ENCODE measurements at places on chromosomes 5 and 9. TPM values are rescaled to one million over a fixed set of nuclear protein-coding genes. Genes with fewer than 3 reads are reported as not detected.

- no peak for DNase-seq
Measured at GRCh38 chr9:90974016-90974415, 172.4 kb downstream of the SYK start.

NIPAL4 gene
- total RNA-seq = 0.44 TPM

PIP5K1B gene
- total RNA-seq = 0.29 TPM

OLFM1 gene
- total RNA-seq = 0.58 TPM

DNA sequence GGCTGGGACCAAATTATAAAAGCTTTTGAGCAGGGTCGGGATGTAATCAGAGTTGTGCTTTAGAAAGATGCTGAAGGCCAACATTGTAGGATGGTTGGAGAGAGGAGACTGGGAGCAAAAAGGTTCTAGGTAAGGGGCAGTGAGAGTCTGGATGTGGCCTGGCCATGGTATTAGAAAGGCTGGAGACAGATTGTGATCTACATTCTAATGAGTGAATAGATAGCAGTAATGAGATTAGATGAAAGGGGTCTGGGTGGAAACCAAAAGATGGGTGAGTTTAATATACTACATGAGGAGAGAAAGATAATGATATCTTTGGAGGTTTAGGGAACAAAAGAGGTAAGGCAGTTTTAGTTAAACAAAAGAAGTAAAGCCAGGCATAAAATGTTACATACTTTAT, 88.8 kb upstream of the SH3GL2 start:
- DNase-seq = no peak

PCDH12 gene
- 67.3 TPM for total RNA-seq

CCL19 gene
- total RNA-seq = not detected

SLC24A2 gene
- total RNA-seq = 0.06 TPM

DNA sequence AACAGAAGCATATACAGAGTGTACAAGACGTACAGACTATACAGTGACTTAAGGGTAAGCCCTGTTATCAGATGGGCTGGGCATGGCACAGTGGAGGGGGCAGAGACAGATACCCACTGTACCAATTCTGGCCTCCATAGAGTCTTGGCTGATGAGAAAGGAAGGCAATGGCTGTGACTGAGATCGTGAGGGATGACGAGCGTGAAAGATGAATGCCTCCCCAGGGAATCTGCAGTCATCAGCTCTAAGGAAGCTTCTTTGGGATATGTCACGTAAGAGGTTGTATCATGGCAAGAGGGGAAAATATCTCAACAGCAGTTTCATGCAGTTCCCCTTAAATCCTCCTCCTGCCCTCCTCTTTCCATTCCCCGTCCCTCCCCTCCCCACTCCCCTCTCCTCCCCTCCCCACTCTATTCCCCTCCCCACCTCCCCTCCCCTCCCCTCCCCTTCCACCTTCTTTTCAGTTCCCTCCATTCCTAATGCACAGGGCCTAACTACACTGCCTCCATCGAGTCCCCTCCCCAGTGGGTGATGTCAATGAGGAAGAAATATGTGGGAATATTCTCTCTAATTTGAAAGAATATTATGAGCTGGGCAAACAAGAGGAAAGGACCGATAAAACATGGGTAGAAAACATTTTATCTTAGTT, 226.4 kb upstream of the DAP start:
- no peak for DNase-seq

GTF3C5 gene
- 72.7 TPM for total RNA-seq

TEX53 gene
- not detected for total RNA-seq

GRCh38 chr9:135544981-135545635, 818 bp upstream of the OBP2A start:
- DNase-seq = no peak

GRCh38 chr9:35415402-35416097, 74.4 kb upstream of the RUSC2 start:
- DNase-seq = no peak

DNA sequence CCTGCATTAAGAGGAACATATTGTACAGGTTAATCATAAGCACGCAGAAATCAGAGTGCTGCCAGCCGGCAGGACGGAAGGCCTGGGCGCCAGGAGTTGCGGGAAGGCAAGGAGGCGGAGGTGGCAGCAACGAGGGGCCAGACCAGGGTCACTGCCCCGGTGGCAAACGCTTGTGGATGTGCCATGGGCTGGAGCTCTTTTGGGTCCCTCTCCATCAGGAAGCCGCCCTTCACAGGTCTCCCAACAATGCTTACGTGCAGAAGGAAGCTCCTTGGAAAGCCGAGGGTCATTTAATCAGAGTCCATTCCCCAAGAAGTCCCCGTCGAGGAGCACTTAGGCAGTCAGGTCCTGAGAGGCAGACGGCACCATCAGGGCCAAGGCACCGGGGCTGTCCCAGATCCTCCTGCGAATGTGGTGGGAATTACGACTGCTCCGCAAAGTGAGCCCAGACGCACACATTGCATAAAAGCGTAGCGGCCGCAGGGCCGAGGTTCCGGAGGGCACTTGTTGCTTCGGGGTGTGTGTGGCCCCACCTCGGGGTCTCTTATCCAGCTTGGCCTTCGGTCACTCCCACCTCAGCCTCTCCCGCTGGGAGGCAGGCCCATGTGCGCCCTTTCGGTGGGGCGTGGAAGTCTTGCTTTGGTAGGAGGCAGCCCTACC, 20.5 kb downstream of the MRPL36 start:
- no peak for DNase-seq

Data from glomerular endothelial cell (primary cell).